Suprapubic skin (tissue), 4 donors: ENCODE measurements at places on chromosomes 12 and 14.

DNA sequence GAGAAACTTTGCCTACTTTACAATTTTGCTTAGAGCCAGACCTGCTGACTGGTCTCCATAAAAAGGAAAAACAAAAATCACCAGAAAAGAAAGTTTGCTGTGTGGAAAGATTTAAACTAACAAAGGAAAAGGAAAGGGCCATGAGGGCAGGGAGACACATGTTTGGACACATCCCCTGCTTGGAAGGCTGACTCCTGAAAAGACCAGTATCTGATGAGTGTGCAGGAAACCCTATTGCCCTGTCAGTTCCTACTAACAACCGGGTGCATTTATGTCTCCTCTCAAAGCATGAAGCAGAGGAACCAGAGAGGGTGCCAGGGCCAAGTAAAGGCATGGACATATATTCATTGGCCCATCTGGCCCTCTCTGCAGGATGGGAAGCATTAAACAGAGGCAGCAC is 7.0 kb upstream of the STAB2 start:
- no peak for DNase-seq

GRCh38 chr12:110813285-110813684 is 33.5 kb upstream of the CCDC63 start:
- no peak for DNase-seq

DNA sequence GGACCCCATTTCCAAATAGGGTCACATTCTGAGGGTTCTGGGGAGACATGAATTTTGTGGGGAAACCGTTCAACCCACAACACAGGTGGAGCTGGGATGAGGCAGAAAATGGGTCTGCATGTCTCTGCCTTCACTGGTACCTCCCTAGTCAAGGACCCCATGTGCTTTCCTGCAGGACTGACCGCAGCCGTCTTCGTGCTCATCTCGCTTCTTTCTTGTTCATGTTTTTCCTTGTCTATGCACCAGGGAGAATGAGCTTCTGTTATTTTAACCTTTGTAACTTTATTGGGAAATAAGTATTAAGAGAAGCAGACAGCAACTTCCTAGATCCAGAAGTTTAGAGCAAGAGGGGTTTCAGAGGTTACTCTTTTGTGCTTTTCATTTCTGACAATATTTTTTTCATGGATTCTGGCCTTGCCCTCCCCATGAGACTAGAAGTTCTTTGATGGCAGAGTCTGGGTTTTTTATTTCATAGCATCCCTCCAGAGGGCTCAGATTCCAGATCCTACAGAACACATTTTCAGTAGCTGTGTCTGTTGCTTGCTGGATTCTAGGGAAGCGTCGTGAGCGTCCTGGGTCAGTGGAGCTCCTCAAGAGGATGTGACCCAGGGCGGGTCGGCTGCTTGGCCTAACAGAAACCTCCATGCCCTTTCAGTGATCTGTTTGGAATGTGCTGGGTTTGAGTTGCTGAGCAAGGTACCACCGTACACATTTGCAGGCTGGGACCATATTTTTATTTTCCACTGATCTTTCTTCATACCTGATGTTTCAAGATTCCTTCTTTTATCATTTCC is 104.2 kb downstream of the ADGRD1 start:
- no peak for DNase-seq

DNA sequence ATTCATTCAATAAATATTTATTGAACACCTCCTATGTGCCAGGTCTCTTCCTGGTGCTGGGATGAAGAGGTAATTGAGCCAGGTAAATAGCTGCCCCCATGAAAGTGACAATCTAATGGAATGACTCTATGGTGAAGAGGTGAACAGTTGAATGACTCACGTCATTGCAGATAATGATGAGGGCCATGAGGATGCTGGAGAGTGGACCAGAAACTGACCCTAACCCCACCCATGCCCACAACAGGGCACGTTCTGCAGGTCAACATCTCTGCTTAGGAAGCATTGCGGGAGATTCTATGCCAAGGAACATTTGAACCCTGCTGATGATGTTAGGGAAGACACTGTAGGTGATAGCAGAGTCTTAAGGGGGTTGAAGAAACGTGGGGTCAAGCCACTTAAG is 788.9 kb upstream of the TBX3 start:
- no peak for DNase-seq

DNA sequence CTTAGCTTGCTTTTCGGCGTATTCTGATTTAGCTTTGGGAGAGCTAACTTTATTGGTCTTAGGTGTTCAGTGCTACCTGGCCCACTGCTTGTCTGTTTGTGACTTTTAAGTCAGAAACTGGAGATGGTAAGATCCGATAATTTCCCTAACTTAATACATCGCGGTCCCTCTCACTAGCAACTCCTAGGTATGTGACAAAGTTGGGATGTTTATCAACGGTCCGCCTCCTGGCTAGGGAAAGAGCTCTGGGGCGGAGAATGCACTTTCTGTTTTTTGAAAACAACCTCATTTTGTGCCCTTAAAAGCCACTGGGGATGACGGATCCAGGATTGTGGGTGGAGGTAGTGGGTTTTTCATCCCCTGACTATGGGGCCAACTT is 1.2 kb downstream of the CDKN1B start:
- DNase-seq: no peak

GRCh38 chr12:132806857-132807256 is 21.8 kb downstream of the GOLGA3 start:
- DNase-seq: no peak

DNA sequence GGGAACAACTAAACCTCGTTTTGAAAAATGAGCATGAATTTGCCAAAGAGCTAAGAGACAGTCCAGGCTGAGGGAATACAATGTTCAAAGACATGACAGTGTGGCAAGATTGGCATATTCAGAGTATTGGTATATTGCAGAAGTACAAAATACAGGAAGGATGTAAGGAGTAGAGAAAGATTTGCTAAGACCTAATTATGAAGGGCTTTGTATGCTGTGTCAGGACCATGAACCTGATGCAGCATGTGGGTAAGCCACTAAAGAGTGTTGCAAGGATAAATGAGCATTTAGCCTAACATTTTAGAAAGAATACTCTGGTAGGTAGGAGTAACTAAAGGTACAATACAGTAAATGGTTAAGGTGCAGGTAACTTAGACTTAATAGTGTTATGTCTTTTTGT is 65.1 kb downstream of the KTN1 start:
- DNase-seq: no peak

GRCh38 chr12:77751939-77752338 is 78.8 kb upstream of the NAV3 start:
- DNase-seq: no peak

- DNase-seq: no peak
Measured at GRCh38 chr12:93571925-93572711, at the start of gene SOCS2. Gene SOCS2, plus strand, starts transcription at chr12:93572675. Its CDS starts 223 bp downstream, at chr12:93572898.

GRCh38 chr12:9757433-9758025 is 3.2 kb downstream of the CD69 start:
- DNase-seq: no peak

DNA sequence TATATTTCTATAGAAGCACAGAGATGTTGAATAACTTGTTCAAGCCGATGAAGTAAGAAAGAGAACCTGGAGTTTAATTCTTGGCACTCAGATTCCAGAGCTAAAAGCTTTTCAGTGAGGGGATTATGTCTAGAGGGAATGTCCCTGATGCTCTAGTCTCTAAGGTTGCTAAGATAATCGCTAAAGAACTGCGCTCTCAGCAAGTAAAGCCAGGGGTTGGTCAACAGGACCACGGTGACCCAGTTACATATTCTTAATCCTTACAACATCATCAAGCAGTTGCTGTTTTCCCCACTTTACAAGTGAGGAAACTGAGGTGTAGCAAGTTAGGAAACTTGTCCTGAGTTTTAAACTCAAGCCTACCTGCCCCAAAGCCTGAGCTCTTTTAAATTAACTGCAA is 110.8 kb downstream of the DAD1 start:
- DNase-seq: no peak

DNA sequence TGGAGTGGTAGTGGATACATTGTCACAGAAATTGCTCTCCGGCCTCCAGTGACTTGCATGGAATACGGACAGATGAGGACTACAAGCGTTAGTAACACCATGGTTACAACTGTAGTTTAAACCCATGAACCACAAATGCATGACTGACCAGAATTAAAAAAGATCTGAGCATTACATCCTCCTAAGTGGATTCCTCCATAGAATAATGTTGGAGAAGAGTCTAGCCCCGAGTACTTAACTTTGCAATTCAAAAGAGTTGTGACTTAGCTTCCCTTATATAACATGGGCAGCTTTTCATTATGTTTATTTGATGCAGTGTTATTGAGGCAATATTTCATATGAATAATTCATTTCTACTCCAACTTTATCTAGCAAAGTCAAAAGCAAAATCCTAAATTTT is 457.2 kb upstream of the TMPO start:
- no peak for DNase-seq

- no peak for DNase-seq
Measured at GRCh38 chr14:68736471-68736871, 56.4 kb downstream of the ZFP36L1 start.

GRCh38 chr14:99217066-99217955 is 54.7 kb downstream of the BCL11B start:
- DNase-seq: no peak

GRCh38 chr12:43653289-43653915 is 101.4 kb upstream of the ADAMTS20 start:
- DNase-seq: no peak

GRCh38 chr12:79373896-79374499 is 316.8 kb downstream of the PAWR start:
- no peak for DNase-seq

- DNase-seq: no peak
Measured at GRCh38 chr12:13104409-13104808, 942 bp upstream of the GSG1 start.

DNA sequence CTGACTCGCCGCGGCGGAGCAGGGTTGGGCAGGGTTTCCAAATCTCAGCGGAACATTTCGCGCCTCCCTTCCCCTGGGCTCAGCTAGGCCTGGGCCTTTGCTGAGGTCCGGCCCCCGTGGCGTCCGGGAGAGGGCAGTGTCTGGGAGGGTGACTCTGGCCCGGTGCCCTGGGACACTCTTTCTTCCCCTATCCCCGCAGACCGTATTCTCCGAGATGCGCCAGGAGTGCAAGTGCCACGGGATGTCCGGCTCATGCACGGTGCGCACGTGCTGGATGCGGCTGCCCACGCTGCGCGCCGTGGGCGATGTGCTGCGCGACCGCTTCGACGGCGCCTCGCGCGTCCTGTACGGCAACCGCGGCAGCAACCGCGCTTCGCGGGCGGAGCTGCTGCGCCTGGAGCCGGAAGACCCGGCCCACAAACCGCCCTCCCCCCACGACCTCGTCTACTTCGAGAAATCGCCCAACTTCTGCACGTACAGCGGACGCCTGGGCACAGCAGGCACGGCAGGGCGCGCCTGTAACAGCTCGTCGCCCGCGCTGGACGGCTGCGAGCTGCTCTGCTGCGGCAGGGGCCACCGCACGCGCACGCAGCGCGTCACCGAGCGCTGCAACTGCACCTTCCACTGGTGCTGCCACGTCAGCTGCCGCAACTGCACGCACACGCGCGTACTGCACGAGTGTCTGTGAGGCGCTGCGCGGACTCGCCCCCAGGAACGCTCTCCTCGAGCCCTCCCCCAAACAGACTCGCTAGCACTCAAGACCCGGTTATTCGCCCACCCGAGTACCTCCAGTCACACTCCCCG is 3.0 kb downstream of the WNT1 start:
- DNase-seq: no peak

DNA sequence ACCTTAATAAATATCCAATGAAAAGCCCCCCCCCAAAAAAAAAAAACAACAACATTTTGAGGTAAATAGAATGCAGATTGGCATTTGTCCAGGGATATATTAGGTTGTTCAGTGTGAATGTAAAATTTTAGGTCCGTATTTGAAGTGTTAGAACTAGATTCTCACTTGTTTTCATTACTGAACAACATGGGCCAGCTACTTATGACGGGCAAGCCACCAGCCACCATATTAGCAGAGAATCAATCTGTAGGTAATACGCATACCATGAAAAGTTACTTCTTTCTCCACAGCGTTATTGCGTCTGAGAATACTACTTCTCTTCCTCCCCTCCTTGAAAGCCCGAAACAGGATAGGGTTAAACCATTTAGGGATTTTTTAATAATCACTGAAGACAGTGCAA is 5.4 kb downstream of the FLRT2 start:
- DNase-seq: no peak

DNA sequence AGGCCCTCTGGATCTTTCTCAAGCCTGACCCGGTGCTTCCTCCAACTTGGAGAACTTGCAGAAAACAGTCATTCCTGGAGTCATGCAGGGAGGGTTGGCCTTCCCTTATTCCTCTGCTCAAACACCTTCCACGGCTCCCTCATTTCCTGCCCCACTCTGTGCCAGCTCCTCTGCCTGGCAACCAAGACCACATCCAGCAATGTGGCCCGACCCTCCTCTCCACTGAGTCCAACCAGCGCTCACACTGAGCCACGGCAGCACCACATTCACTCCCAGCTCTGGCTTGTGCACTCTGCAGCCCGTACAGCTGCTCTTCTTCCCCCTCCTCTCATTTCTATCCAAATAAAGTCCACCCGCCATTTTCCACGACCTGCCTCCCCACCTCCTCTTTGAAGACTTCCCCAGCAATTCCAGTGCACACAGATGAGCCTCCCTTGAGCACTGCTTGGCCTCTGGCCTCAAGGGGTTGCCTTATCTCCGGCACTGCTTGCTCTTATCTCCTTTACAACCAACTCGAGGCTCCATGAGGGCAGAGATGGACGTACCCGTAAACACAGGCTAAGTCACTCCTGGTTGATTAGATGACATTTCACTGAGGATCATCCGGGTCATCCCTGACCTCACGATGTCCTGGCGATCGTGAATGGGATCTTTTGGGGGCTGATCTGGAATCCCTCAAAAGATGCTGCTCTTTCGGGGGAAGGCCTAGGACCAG is 5.4 kb downstream of the PGF start:
- DNase-seq: no peak

- DNase-seq: no peak
Measured at GRCh38 chr12:22204391-22204790, 130.1 kb downstream of the ST8SIA1 start.

DNA sequence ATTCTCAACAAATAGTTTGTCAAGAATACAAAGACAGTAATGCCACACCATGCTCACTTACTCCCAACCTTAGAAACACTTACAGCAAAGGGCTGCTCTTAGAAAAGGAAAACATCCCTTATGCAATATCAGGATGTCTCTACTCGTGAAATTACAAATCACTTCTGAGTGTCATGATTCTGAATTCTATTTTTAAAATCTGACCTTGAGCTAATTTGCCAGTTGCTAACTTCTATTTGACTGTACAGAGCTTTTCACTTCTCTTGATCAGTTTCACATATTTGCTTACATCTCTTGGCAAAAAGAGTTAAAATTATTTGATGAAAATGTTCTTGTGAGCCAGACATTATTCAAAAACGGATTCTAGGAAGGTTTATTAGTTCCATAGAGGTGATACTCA is 136.7 kb upstream of the SLC35F4 start:
- DNase-seq: no peak

- DNase-seq: no peak
Measured at GRCh38 chr14:88556581-88556980, 1.8 kb upstream of the PTPN21 start.

GRCh38 chr12:15590180-15590826 is 198.9 kb downstream of the EPS8 start:
- peak; percentile 65 for DNase-seq

GRCh38 chr14:69838881-69839416 is 40.3 kb upstream of the SMOC1 start:
- no peak for DNase-seq
